ENCODE measurements at places on chromosomes 3 and 15.

DNA sequence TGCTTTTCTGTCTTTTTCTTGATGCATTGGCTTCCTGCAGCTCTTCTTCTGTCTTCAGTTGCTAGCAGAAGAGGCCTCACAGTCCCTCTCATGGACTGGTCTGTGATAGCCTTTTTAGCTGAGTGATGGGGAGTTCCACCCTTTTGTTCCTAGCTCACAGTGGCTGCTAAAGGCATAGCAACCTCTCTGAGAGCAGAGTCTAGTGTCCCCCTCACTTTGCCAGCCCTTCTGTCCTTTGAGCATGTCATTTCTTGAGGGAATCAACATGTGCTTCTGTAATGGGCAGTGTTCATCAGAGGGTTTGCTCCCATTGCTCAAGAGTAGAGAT, 44.4 kb downstream of the GAP43 start:
- no peak for DNase-seq

GRCh38 chr3:97910931-97911351, 61.3 kb downstream of the RIOX2 start:
- DNase-seq: no peak

- DNase-seq: no peak
Observed at GRCh38 chr3:31823184-31823583, 157.9 kb downstream of the OSBPL10 start.

DNA sequence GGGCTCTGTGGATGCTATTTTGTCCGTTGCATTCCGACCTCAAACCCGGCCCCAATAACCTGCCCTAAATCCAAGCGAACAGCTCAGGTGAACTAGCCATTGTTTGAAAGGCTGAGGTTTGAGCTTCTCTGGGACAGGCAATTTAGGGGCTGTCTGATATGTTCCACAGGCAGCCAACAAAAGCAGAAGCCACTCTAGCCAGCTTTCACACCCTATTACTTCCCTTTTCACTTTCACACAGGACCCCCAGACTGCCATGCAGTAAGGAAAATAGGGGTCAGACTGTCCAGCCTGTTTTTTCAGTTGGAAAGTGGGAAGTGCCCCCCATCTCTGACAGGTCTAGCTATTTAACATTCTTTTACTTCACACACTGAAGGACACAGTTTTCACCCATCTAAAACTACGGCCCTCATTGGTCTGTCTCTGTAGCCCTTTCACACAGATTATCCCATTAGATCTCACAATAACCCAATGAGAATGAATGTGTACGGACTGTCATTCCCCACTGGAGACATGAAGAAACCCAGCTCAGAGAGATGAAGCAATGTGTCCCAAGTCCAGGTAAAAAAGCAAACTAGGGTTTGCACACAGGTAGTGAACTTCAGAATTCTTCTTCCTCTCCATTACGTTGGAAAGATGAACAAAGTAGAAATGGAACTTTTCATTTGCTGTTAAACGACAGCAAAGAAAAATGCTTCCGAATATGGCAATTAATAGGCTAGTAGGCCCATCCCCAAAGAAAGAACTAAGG, 1.9 kb downstream of the CCDC12 start:
- no peak for DNase-seq

DNA sequence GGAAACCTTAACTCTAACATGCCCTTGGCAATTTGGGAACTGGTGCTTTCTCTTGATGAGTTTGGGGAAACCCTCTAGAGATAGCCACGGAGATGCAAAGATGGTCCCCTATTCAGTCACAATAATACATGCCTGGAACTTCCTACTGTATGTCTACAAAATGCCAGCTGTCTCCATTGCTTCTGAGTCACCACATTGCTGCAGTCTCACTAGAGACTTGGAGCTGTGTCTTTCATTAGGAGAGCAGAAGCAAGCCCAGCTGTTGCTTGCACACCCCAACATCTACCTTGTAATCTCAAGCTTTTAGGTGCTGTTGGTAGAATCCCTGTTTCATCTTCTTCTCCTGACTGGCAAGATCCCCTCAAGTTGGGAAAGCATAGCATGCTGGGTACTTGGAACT, 261.0 kb downstream of the ADAMTSL3 start:
- DNase-seq: no peak

DNA sequence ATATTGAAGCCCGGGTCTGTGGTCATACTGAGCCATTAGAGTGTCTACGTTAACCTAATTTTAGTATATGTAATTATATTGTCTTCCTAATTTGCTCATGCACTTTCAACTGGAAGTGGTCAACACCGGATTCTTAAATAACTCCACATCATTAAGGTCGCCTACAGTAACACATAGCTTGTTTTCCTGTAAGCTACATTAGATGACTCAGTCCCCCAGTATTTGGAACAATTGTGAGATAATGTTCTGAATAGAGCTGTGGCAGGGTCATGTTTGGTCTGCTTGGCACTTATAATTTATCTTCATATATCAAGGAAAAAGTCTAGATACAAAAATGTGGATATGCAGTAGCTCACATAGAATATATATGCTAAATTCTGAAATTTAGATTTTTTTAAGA, 486.2 kb downstream of the IGSF11 start:
- DNase-seq: no peak

DNA sequence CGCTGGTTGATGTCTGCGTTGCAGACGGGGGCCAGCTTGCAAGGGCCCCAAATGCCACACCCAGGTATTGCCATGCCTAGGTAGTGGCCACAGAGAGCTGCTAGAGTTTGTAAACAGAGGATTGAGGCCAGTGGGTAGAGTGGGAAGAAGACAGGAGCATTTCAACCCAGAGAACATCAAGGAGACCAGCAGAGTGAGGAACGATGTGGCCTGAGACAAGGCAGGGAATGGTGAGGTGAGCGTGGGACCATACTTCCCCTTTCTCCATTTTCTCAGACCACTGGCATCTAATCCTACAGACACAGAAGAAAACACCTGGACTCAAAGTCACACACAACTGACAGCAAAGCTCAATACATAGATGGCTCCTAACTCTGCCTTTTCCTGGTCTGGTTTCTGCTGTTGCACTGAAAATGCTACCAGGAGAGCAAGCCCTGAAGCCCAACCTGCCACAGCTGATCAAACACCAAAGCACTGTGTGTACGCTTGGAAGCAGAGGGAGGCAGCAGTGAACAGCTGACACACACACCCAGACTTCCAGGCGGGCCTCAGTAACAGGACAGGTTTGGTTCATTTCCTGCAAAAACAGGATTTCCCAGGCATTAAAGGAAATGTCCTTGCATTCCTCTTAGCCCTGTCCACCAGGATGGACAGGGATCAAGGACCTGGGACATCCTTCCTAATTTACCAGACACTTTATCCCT, 1.6 kb downstream of the FAM174B start:
- peak; percentile 54 for DNase-seq

DNA sequence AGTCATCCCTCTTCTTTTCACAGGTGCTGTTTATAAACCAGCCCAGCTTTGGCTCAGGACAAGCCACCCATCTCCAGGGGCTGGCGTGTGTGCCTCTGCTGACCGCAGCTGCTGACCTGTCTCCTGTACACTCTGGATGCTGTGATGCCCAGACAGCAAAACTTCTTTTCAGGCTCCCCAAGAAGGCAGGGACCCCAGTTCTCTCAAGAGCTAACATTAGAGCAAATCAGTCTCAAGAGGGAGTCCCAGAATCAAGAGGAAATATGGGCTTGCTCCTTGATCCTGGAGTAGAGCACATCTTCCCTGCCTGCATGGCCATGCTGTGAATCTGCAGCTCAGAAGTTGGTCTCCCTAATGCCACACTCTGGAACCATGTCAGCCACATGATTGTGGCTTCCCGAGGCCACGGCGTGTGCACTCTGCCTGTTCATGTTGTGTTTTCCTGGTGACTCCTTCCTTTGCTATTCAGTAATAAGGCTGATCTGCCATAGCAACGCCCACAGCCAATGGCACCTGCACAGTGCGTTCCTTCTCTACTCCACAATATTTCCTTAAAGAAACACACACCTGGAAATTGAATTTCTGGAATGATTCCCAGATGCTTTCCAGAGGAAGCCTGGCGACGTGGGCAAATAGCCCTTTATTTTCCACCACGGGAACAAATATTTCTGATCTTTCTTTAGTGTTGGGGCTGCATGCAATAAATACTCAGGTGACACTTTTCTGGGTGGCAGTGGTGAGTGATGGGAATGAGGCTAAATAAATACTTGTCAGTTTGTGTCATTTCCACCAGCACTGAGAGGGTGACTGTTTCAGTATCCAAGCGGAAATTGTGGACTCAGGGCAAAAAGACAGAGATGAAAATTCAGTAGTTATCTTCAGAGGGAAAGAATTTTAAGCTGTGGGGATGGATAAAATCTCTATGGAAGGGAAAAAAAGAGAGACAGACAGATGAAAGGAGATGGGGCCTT, 21.9 kb upstream of the THSD4 start:
- no peak for DNase-seq

Data from right kidney (tissue), 9 donors.